ENCODE measurements at places on chromosomes 5 and 9.

- DNase-seq: no peak
Observed at GRCh38 chr9:33877727-33878489, 60.9 kb downstream of the UBE2R2 start.

GRCh38 chr5:39648085-39648847, 223.5 kb upstream of the DAB2 start:
- no peak for DNase-seq

- DNase-seq: no peak
Observed at GRCh38 chr5:13859270-13860065, 85.0 kb downstream of the DNAH5 start.

DNA sequence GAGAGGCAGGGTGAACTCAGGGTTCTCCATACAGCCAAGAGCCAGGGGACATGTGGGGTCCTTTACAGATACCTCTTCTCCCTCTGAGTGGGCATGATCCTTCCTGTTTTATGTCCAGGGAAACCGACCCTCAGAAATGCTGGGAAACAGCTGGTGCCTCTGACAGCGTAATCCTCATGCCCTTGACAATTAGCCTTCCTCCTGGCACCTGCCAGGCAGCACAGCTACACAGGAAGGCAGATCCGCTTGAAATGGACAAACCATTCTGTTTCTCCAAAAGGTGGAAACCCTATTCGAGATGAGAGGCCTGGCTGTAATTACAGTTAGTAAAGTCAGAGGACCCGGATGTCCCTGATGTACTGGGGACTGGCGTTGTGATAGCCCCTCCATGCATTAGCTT, 7.2 kb downstream of the ERGIC1 start:
- no peak for DNase-seq

DNA sequence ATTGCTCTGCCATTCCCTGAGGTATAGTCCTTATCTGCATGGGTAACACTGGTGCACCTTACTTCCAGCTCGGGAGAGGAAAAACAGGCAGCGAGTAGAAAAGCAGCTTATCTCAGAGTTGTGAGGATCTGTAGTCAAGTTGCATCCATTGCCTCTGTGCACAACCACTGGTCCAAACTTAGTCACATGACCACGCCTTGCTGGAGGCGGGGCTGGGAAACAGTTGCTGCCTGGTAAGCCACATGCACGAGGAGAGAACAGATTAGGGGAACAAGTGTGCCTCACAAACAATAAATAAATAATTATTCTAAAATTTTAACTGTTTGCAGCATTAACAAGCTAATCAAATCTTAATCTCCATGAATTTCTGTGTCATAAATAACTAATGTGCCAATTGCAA, 18.6 kb downstream of the ZNF622 start:
- DNase-seq: no peak

DNA sequence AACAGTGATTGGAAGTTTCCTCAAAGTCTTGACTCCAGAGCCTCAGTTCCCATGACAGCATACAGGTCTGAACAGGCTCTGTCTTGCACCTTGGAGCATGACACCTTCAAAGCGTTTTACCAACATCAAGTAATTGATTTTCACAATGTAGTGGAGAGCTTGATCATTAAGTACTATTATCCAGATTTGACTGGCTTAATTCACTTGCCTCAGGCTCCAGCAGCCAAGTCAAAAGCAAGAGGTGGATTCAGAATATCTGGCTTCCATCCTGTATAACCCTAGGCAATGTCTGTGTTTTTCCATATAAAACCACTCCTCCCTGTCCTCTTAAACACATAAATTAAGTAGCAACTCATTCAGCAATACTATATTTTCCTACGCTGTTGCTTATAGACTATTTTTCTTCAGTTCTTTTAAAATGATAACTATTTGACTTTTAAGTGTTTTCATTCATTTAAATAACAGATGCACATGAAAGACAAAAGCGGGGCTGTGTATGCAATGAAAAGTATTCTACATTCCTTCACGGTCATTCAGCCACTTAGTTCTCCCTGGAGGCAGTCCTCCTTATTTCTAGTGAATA, 150.8 kb upstream of the RANBP3L start:
- DNase-seq: no peak

GRCh38 chr9:122213589-122214413, 15.0 kb downstream of the LHX6 start:
- DNase-seq: peak; percentile 92

DNA sequence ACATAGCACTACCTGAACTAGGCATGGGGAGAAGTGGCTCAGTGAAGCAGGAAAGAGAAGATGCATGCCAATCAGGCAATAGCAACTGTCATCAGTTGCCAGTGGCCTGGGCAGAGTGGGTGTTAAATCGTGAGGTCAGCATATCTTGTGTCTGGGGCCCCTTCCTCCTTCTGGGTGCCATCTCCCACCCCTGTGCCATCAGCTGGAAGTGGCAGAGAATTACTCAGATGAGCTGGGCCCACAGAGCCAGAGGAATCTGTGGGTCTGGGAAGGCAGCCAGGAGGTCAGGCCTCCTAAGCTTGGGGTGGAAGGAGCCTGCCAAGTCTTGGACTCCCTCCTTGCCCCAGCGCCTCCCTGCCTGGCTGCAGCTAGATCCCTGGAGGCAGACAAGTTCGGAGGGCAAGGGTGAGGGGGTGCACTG, 66.5 kb downstream of the GALNT12 start:
- DNase-seq: no peak

- no peak for DNase-seq
Observed at GRCh38 chr5:78399116-78399515, 38.7 kb downstream of the SCAMP1 start.

Data from germinal center (tissue), 1 donor.